KBM-7 (cell line): ENCODE measurements at places on chromosomes 2 and 18.

- no peak for DNase-seq
These were observed 468.3 kb upstream of the RGPD4 start for GRCh38 chr2:107358362-107358761.

DNA sequence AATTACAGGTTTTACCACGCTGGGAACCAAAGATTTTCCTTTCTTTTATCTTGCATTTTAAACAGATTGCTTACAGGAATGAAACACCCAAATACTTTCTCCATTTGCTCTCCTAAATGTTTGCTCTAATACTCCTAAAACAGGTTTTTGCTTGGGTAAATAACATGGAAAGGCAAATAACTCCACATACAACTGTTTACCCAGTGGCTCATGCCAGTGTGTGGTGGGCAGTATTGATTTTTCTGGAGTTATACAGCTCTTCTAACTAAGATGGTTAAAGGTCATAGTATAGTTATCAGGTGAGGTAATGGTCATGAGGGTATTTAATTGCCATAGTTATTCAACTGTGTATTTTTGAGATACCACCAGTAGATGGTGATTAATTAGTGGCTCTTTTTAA is 61.2 kb upstream of the RAB27B start:
- DNase-seq = no peak

GRCh38 chr18:23340661-23341060 is 112.4 kb upstream of the RIOK3 start:
- DNase-seq = no peak

- DNase-seq = no peak
These were observed 104.8 kb downstream of the POLR1A start for GRCh38 chr2:86000938-86001312.

DNA sequence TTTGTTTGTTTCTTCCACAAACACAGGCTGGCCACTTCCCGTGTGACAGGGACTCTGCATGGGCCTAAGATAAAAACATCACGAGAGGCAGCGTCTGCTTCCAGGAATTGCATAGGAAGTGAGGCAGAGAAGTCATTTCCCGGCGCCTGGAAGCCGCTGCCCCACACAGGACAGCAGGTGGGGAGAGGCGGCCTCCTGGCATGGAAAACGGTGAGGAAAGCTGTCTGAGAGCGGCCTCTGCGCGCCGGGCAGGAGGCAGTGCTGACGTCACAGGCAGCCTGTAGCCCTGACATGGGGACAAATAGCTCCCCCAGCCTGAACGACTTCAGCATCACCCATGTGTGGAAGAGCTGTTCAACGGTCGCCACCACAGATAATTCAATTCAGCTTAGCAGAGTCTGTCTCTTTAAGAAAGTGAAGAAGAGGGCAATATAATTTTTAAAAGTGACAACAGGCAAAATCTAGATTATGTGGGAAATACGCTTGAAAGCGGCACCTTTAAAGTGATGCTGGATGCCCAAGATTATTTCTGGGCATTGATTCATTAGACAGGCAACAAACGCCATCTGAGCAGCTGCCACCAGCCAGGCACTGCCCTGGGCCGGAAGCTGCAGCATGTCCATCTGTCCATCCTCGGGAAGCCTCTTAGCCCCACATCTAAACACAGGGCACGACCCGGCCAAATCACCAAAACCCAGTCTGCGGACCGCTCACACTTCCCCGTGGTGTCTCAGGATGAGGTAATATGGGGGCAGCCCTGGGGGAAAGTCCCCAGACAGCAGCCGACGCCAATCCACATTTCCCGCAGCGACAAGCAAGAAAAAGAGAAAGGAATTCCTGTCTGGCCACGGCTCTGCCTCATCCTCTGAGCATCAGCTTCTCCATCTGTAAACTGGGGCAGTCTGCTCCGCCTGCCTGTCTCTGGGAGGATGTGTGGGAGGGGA is 138.9 kb downstream of the PXDN start:
- no peak for DNase-seq

DNA sequence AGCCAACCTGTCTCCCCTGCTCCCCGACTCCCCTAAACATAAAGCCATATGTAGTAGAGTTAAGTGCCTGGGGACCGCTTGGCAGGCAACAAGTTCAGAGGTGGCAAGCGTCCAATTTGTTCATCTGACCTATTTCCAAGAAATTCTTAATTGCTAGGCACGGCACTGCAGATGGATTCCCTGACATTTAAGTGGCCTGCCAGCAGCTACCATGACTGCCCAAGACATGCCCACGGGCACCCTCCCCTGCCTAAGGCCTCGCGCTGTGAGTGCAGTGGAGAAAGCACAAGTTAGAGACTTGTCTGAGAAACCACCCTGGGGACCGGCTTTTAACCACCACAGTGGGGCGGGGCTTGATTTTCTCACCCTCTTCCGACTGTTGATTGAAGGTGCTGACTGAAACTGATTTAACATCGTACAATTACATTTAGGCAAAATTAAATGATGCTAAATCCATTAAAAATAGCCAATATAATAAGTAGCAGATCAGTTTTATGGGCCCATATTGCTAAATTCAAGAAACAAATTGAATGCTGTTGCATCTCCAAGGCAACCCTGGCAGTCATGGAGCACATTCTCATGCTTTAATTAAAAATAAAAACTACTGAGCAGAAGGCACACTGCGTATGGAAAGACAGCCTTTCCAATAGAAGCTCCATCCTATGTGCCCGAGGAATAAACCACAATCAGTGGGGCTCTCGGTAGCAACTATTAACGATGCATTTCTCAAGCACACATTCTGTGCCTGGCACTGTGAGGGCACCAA is 163.6 kb upstream of the ACAA2 start:
- no peak for DNase-seq
